ENCODE measurements at places on chromosomes 7 and 10.

GRCh38 chr10:124614003-124614659, 130.0 kb downstream of the FAM53B start:
- DNase-seq: no peak

DNA sequence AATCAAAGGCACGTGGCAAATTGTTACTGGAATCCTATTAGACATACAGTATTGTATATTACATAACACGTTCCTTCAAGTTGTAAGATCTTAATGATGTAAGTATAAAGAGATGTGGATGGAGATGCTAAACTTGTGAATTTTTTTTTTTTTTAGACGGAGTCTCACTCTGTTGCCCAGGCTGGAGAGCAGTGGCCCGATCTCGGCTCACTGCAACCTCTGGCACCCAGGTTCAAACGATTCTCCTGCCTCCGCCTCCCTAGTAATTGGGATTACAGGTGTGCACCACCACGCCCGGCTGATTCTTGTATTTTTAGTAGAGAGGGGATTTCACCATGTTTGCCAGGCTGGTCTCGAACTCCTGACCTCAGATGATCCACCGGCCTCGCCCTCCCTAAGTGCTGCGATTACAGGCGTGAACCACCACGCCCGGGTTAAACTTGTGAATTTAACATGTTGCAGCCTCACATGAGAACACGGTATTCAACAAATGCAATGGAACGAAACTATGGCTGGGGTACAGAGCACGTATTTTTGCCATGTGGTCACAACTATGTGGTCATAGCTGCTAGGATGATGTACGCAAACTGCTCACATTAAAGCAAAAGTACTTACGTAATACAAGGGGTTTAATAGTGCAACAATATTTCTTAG, 818 bp upstream of the SUPV3L1 start:
- peak; percentile 1 for DNase-seq

DNA sequence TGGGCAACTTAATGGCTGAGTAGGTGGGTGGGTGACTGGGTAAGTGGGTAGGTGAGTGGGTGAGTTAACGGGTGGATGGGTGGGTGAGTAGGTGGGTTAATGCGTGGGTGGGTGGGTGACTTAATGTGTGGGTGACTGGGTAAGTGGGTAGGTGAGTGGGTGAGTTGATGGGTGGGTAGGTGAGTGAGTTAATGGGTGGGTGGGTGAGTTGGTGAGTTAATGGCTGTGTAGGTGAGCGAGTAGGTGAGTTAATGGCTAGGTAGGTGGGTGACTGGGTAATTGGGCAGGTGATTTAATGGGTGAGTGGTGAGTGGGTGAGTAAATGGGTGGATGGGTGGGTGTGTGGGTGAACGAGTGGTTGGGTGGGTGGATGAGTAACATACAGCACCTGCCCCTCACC, 243.0 kb upstream of the MGMT start:
- no peak for DNase-seq

DNA sequence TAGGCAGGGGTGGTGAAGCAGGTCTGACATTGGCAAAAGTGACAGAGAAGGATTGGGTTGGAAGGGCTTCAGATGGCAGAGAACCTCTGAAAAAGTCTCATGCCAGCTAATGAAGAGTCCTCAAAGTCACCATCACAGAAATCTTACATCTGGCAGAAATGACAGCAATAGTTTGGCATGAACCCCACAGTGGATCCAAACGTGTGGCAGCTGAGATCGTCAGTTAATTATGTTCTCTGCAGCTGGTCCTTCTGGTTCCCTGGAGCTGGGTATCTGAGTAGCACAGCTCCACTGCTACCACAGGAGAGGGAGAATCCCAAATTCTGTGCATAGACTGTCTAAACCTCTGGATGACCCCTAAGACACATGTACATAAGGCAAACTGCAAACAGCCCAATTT, 73.4 kb downstream of the ALOX5 start:
- no peak for DNase-seq

- no peak for DNase-seq
Observed at GRCh38 chr10:30893208-30893607, 138.5 kb downstream of the ZNF438 start.

GRCh38 chr7:44936322-44936721, 42.5 kb downstream of the MYO1G start:
- no peak for DNase-seq

DNA sequence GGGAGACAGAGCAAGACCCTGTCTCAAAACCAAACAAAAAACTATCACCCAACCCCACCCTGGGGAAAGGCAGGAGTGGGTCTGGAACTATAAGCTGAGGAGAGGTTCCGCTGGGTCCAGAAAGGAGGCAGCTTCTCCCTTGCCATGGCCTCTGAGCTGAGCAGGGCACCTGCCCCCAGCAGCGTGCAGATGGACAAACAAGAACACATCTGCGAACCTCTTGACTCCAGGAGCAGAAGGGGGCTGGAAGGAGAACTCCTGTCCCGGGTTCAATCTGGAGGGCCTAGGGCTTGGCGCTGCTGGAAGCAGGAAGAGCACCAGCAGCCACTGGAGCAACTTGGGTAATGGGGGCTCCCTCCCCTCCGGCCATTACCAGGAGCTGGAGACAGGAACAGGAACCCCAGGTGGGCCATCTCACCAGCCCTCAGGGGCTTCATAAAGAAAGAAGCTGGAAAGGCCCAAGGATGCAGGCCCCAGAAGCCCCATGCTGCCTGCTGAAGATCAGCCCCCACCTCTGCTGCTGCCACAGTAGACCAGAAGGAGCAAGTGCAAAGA, 19.0 kb upstream of the PPIF start:
- no peak for DNase-seq

- no peak for DNase-seq
Observed at GRCh38 chr10:120574981-120575380, 118.0 kb downstream of the PLPP4 start.

- no peak for DNase-seq
Observed at GRCh38 chr10:107544706-107545520, 380.4 kb upstream of the SORCS1 start.

- no peak for DNase-seq
Observed at GRCh38 chr7:76133839-76134238, 67.9 kb upstream of the SRRM3 start.

GRCh38 chr10:103888113-103888841, 29.7 kb downstream of the STN1 start:
- DNase-seq: no peak

DNA sequence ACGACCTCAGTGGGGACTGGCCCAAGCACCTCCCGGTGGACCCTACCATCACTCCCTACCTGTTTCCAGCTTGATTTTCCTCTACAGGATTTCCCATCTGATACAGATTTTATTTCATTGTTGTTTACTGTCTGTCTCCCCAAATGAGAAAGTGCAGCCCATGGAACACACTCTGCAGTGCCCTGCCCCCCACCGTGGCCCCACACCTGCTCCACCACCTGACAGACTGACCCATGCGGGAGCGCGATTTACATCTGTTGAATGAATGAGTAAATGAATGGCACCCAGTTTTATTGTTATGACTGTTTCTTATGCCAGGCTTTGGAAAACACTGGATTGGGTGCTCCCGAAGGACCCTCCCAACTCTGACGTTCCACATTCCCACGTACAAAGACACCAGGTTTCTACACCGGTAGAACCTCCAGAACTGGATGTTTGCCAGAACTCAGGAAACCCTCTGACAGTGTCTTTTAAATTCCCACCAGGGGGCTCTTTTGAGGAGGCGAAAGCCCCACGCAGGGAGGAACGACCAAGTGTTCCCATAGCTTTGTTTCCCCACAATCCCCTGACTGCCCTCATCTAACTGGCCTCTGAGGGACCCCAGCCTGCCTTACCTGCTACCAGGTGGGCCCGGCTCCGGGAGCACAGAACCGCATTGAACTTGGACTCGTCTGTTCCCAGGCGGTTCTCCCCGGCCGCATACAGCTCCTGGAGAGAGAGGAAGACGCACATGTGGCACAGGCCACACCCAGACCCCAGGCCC, 29.0 kb downstream of the PLAC9 start:
- no peak for DNase-seq

- peak; percentile 22 for DNase-seq
Observed at GRCh38 chr10:110610308-110610774, 33.8 kb upstream of the RBM20 start.

DNA sequence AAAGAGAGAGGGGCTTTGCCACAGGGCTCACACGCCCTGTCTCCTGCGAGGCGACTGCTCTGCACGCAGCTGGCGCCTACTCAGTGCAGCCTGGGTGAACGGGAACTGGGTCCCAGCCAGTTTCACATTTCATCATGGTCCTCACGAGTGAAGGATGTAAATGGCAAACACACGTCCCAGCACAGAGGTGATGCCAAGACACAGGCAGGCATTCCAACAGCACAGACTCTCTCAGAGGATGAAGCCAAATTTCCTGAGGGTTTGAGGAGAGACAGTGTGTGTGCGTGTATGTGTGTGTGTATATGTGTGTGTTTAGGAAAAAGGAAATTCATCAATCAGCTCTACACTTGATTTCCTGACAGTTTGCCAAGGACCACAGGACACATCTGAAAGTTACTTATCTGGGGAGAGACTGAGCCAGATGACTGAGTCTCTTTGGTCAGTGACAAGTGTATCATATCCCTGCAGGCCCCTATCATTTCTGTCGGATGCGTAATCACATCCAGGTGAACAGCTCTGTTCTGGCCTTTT, 53.9 kb downstream of the CHST15 start:
- DNase-seq: no peak

- no peak for DNase-seq
Observed at GRCh38 chr10:13054844-13055243, 45.1 kb upstream of the OPTN start.

- no peak for DNase-seq
Observed at GRCh38 chr7:106775552-106775936, 89.5 kb upstream of the PIK3CG start.

GRCh38 chr7:4523219-4523618, 158.9 kb upstream of the FOXK1 start:
- DNase-seq: no peak

- no peak for DNase-seq
Observed at GRCh38 chr7:107613948-107614347, 33.9 kb downstream of the BCAP29 start.

DNA sequence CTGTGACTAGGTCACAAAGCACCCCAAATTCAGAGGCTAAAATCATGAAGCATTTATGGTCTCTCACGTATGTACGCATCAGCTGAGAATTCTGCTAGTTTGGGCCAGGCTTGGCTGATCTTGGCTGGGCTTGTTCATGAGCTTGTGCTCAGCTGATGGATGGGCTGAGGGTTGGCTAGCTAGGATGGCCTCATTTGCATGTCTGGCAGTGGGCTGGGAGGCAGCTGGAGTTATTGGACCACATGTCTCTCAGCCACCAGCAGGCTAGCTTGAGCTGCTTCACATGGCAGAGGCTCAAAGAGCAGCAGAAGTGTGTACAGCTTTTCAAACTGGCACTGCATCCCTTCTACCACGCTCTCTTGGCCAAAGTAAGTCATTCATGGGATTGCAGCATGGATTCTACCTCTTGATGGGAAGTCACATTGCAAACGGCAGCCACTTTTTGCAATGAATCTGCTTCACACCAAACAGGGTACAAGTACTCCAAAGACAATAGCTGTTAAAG, 770.3 kb downstream of the TYW1 start:
- no peak for DNase-seq

GRCh38 chr10:63553031-63553430, 31.8 kb downstream of the REEP3 start:
- no peak for DNase-seq

GRCh38 chr7:152145853-152146466, 120.5 kb downstream of the GALNT11 start:
- no peak for DNase-seq

DNA sequence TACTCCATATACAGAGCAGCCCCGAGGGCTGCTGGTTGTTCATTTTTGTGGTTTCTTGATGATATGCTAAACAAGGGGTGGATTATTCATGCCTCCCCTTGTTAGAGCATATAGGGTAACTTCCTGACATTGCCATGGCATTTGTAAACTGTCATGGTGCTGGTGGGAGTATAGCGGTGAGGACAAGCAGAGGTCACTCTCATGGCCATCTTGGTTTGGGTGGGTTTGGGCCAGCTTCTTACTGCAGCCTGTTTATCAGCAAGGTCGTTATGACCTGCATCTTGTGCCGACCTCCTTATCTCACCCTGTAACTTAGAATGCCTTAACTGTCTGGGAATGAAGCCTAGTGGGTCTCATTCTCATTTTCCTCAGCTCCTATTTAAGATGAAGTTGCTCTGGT, 31.3 kb downstream of the GNAT3 start:
- no peak for DNase-seq

DNA sequence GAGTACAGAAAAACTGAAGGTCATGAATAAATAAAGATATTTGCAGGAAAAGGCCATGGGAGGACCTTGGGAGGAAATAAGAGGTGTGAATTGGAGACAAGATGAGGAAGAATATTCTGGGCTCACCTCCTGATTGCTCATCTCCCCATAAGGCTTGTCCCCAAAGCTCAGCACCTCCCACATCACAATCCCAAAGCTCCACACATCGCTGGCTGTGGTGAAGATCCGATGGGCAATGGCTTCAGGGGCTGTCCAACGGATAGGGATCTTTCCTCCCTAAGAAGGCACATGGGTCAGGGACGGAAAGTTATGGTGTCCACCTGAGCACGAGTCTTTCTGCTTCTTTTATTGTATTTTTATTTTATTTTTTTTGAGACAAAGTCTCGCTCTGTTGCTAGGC, 12.9 kb downstream of the ZYX start:
- no peak for DNase-seq

GRCh38 chr7:148963583-148964482, 64.5 kb downstream of the PDIA4 start:
- no peak for DNase-seq

GRCh38 chr10:61882621-61883370, 18.7 kb upstream of the ARID5B start:
- DNase-seq: no peak

GRCh38 chr10:72946963-72947362, 7.6 kb downstream of the PLA2G12B start:
- no peak for DNase-seq

- DNase-seq: no peak
Observed at GRCh38 chr7:35854311-35854710, 53.5 kb downstream of the SEPTIN7 start.

DNA sequence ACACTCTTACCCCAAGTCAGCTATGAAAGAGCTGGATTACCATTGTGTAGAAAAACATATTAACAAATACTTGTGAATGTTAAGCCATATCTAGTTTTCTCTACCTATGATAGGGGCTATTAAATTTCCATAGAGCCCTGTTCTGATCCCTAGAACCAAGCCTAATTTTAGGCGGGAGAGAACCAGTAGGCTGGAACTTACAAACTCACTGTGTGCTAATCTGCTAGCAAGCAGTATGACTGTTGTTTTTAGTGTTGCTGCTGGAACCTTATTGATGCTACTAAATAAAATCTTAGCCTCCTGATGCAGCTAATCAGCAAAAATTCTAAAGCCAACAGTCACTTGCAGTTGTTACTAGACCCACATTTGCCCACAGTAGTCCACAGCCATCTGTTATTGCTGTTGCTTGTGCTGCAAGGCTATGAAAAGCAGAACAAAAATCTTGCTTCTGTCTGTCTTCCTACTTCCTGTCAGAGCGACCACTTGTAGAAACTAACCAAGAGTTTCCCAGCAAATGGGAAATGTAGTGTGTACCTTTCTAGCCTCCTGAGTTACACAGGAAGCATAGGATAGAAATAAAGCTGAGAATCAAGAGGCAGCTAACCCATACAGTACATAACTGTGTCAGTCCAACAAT, 368.4 kb downstream of the ARL4A start:
- DNase-seq: no peak
